Activated CD8-positive, alpha-beta memory T cell treated with anti-CD3 and anti-CD28 coated beads for 1 hour (primary cell): ENCODE measurements at places on chromosomes 1 and 21.

- no peak for DNase-seq
Observed at GRCh38 chr1:44707959-44708831, 22.8 kb downstream of the RNU5D-1 start.

DNA sequence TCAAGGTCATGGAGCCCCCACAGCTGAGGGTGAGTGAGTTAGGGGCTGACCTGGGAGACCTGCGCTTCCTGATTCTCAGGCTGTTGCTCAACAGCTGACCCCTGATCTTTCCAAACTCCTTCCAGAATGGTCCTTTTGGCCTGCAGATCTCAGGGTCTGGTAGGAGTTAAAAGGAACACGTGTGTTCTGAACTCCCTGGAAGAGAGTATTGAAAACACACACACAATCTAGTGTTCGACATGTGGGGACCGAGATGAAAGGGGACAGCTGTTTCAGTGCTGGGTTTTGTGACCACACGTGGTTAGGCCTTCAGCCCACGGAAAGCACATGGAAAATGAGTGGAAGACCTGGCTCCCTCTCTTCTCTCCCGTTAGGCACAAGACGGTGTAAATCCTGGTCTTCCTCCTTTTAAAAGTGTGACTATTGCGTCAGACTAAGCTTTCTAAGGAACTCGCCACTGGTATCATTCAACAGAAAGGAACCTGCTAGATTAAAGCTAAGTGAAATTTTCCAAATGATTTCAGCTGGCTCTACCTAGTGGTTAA is 49.6 kb downstream of the RUNX1 start:
- no peak for DNase-seq

DNA sequence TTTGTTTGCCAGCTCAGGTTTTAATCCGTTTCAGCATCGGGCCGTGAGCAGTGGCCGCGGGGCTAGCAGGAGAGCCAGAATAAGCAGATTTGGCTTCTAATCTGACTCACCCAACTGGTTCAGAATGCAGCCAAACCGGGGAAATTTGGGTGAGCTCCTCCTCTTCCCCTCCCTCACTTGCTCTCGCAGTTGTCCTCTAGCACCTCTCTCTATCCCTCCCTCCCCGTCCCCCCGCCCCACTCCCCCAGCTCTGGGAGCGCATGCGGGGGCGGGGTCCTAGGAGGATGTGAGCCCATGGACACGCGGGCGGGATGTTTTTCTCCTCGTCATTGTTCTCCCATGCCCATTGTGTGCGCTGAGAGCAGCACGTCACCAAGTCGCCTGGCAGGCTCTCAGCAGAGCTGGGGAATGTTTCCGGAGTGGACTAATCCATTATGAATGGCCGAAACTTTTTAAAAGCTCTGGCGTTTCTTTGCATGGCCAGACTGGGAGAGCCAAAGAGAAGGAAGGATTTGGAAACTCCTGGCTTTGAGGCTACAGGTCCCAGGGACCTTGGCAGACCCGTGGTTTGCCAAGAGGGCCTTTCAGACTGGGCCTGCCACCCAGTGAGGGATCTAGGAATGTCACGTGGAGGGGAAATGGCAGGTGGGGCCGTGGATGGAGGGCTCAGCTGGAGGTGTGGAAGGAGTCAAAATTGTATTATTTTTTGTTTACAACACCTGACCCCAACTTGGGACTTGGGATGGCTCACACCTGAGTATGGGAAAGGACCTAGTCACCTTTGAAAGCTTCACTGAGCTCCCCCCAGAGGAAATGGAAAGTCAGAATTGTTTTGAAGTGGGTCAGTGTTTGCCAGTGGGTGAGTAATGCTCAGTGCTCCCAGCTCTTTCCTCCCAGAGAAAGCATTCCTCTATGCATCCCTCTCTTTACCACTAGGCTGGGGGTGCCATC is 39.2 kb downstream of the CDK18 start:
- no peak for DNase-seq

DNA sequence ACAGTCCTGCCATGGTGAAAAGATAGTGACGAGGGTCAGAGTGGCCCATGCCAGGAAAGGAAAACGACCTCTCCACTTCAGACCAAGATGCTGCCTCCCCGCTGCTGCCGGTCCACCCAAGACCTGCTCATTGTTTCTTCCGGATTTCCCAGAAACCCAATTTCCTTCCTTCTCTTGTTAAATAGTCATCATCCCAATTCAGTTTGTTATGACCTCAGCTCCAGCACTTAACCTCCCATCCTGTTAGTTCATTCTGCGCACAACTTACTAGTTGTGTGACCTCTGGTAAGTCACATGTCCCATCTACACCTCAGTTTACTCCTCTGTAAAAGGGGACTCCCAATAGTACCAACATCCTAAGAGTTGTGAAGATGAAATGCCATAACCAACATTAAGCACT is 29.9 kb upstream of the PPP1R15B start:
- no peak for DNase-seq

DNA sequence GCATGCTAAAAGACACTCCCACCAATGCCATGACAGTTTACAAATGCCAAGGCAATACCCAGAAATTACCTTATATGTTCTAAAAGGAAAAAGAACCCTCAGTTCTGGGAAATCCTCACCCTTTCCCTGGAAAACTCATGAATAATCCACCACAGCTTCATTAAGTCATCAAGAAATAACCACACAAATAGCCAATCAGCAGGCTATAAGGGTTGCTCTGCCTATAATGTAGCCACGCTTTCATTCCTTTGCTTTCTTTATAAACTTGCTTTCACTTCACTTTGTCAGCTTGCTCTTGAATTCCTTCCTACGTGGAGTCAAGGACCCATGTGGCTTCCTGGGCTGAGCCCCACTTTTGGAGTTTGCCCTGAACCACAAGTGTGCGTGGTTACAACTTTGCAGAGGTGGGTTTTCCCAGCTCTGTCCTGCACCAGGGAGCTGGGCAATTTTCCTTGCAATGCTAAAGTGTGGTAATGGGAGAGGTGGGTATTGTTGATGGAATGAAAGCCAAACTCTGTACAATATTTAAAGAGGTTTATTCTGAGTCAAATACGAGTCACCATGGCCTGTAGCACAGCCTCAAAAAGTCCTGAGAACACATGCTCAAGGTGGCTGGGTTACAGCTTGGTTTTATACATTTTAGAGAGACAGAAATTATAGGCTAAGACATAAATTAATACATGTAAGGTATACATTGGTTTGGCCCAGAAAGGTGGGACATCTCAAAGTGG is 42.2 kb upstream of the COG2 start:
- no peak for DNase-seq

- DNase-seq: no peak
Observed at GRCh38 chr1:192038567-192038966, 119.7 kb upstream of the RGS18 start.

DNA sequence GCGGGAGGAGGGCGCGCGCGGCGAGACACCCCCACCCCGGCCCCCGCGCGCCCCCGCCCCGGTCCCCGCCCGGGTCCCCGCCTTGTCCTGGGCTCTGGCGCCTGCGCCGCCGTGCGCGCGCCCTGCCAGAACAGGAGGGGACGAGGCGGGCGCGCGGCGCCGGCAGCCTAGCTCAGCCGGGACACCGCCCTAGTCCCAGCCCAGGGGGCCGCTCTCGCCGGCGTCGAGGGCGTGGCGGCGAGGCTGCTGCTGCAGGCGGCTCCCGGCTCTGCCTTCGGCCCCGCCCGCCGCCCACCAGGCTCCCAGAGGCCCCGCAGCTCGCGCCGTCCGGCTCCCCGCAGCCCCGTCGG is at the start of gene RCAN3:
Gene RCAN3 (plus strand): TSS at position 128 of the 350 bp plus-strand sequence. CDS start 11,537 bp downstream, outside the sequence.
- DNase-seq: peak; percentile 69

- no peak for DNase-seq
Observed at GRCh38 chr1:158509471-158510156, 37.6 kb downstream of the OR10R2 start.

DNA sequence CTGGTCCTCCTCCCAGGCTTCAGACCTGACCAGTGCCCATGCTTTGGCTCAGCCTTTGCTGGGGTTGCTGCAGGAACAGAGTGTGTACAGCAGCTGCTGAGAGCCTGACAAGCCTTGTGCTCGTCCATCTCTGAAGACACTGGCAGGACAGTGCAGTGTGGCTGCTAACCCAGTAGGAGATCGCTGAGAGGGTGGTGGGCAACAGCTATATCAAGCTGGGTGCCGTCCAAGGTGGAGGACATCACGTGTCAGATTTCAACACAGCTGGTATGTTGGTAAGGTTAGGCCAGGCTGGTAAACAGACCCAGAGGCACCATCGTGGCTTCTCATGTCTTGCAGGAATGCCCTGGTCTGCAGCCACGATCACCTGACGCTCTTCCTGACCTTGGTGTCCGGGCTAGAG is 17.9 kb upstream of the SLC25A34 start:
- DNase-seq: no peak

DNA sequence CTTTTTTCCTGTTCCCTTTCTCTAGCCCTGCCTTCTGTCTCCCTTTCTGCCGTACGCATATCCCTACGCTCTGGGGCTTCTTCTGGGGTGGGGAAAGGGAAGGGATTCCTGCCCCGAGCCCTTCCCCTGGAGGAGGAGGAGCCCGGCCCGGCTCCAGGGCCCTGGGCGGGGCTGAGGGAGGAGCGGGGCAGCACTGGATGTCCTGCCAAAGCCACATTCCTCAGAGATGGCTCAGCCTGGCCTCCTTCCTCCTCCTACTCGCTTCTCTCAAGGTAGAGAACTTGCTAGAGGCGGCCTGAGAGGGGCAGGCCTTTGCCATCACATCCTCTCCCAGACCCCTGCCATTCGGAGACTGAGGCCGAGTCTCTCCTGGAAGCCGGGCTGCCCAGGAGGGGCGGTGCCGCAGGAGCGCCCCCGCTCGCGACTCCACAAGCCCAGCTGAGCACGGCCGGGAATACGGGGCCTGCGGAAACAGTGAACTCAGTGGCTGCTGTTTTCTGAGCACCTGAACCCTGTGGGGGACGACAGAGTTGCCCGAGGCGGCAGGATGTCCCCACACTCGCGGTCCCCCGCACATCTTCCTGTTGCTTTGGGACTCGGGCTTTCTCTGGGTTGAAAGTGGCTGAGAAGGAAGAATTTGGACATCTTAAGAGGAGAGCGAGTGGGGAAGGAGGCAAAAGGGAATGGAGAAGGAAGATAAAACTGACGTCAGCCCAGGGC is 12.2 kb downstream of the ADAMTSL4 start:
- no peak for DNase-seq

GRCh38 chr1:225816643-225817538 is 7.0 kb downstream of the EPHX1 start:
- DNase-seq: no peak

GRCh38 chr1:89945852-89946476 is 48.9 kb upstream of the ZNF326 start:
- no peak for DNase-seq

DNA sequence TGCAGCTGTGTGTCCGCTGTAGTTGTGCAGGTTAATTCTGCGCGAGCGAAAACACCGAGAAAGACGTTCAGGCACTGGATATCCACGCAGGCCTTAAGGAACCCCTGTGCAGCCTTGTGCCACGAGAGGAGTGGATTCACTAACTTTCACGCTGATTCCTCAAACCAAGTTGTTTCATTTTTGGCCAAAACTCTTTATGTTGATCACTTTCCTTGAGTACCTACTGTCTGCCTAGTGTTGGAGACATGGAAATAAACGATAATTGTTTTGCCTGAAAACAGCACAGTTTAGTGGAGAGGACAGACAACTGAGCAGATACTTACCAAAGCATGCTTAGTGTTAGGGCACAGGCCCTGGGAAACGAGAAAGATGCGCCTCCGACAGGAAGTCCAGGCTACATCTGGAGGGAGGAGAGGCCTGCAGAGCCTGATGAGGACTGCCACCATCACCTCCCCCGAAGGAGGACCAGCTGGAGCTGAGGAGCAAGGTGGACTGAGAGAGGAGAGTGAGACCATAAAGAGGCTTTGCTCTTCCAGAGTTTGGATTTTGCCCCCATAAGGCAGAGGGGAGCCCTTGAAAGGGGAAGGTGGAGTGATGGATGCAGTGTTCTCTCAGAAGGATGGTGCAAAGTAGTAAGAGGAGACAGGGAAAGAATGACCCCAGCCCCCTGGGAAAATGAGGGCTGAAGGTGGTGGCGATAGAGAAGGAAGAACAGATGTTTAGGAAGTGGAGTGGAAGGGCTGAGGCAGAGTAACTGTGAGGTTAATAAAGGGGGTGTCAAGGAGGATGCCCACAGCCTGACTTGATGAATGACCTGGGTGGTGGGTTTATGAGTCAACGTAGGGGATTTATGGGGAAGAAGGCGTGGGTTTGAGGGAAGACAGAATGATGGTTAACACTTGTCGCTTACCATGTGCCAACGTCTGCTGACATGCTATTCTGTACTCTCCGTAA is 956 bp upstream of the SCAF4 start:
- no peak for DNase-seq

GRCh38 chr1:8127171-8127641 is 101.1 kb upstream of the ERRFI1 start:
- DNase-seq: no peak

GRCh38 chr1:71047635-71048607 is at the start of gene PTGER3:
Gene PTGER3 (minus strand): TSS chr1:71047816. CDS start chr1:71047577, 239 bp downstream.
- DNase-seq: peak; percentile 28

DNA sequence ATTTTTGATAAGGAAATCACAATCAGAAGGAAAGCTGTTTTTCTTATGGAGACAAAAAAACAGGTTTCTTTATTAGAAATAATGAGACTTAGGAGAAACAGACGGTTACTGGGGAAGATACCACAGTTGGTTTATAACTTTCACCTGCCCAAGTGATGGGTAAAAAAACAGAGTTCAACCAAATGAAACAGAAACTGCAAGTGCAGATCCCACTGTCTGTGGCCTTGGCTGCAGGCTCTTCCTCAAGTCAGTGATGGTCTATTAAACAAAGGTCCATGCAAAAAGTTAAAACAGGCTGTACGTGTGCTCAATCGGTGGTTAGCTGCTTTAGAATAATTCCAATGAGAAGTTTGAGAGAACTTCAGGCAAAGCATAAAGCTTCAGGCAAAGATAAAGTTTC is 112.1 kb upstream of the NEGR1 start:
- DNase-seq: no peak

DNA sequence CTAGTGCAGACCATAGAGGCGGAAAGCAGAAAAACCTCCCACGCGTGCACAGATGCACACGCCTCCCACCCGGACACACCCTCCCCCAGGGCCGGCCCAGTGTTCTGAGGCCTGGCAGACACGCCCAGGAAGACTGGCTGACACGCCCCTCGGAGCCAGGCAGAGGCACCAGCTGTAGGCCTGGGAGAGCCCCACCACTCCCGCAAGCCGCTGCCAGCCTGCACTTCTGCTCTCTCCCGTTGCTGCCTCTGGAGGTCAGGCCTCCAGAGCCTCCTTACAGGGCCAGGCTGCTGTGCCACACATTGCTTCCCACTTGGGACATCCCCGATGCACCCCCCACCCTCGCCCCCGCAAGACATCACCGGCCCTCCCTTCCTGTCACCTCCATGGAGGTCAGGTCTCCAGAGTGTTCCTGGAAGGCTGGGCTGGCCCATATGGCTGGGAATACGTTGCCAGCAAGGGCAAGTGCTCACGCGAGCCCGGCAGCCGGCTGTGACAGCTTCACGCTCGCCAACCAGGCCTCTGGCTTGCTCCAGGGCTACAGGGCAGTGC is 40.4 kb downstream of the CASZ1 start:
- peak; percentile 31 for DNase-seq
